ENCODE measurements at places on chromosomes 5 and 9.

- no peak for DNase-seq
Measured at GRCh38 chr5:68345171-68345570, 129.6 kb downstream of the PIK3R1 start.

GRCh38 chr5:141841378-141842180 is 36.6 kb downstream of the PCDH1 start:
- DNase-seq, result no peak

- no peak for DNase-seq
Measured at GRCh38 chr9:95336281-95336680, 18.8 kb upstream of the FANCC start.

- no peak for DNase-seq
Measured at GRCh38 chr9:32969270-32969669, 32.2 kb downstream of the APTX start.

- DNase-seq, result no peak
Measured at GRCh38 chr5:1733369-1733768, 66.3 kb downstream of the MRPL36 start.

DNA sequence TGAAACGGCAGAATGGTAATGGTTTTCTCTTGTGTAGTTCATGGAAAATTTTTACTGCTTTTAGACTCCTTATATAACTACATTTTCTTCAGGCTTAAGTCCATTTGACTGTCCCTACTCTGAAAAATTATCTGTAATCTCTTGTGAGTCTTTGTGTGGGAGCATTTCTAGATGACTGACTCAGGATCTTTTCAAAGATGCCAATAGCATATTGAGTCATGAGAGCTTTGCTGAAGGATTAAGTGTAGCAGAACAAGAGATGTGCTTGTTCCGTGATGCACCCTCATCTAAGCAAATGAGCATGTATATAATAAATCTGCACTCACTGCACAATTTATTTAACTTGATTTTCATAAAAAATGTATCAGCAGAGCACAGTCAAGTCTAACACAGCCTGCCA is 298.7 kb upstream of the CDH6 start:
- DNase-seq, result no peak

GRCh38 chr5:130546211-130546610 is 618.8 kb downstream of the HINT1 start:
- peak; percentile 24 for DNase-seq

- DNase-seq, result no peak
Measured at GRCh38 chr9:98038958-98039357, 17.6 kb upstream of the NANS start.
